T-helper 1 cell (primary cell): ENCODE measurements at places on chromosomes 4 and X.

GRCh38 chr4:61619528-61619927 lies 419.4 kb downstream of the ADGRL3 start:
- no peak for DNase-seq

GRCh38 chr4:42282081-42282901 lies 115.0 kb upstream of the SHISA3 start:
- peak; percentile 35 for DNase-seq

DNA sequence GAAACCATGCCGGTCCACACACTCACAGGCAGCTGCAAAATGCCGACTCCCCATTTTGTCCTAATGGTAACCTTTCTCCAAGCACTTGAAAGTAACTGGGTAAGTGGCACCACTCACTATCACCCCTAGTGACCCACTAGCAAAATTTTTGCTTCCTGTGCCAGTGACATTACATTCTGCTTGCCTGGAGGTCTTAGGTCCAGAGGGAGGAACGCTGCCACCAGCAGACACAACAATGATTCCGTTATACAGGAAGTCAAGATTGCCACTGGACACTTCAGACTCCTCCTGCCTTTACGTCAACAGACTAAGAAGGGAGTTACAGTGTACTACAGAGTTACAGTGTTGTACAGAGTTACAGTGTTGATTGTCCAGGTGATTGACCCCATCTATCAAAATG lies 11.8 kb upstream of the TMEM192 start:
- DNase-seq = no peak

- DNase-seq = peak; percentile 12
These were observed 94.2 kb downstream of the MAOA start for GRCh38 chrX:43750248-43750676.

- no peak for DNase-seq
These were observed 102.1 kb downstream of the ANXA3 start for GRCh38 chr4:78653655-78654054.

- DNase-seq = no peak
These were observed 137.5 kb downstream of the ZNF674 start for GRCh38 chrX:46407753-46408130.

DNA sequence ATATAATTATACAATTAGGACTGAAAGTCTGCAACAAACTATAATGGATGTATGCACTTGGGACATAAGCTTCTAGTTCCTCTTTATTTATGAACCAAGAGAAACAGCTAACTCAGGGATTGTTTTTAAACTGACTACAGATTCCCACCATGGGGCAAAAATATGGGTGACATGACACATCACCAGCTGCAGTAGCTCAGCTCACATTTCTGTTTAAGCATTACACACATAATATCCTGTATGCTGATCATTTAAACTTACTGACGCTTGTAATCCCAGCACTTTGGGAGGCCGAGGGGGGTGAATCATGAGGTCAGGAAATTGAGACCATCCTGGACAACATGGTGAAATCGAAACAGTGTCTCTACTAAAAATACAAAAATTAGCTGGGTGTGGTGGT lies 11.5 kb downstream of the FGB start:
- no peak for DNase-seq

GRCh38 chrX:45954026-45954425 lies 591.2 kb downstream of the ZNF674 start:
- no peak for DNase-seq

DNA sequence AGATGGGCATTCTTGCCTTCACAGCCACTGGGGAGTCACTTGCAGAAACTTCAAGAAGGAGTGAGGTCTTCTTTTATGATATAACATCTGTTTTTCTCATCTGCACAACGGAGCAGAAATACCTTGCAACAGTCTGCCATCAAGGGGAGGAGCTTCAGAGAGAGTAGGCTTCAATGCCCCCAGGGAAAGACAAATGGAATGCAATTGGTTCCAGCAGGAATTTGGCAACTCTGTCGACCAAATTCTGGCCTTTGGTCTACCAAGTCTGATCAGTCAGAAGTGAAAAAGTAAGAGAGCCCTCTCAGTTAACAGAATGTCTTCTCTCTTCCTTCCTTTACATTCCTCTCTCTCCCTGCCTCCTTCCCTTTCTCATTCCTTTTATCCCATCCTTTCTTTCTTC lies 229.3 kb downstream of the IDS start:
- DNase-seq = no peak

GRCh38 chr4:129358571-129358970 lies 262.6 kb downstream of the C4orf33 start:
- no peak for DNase-seq

DNA sequence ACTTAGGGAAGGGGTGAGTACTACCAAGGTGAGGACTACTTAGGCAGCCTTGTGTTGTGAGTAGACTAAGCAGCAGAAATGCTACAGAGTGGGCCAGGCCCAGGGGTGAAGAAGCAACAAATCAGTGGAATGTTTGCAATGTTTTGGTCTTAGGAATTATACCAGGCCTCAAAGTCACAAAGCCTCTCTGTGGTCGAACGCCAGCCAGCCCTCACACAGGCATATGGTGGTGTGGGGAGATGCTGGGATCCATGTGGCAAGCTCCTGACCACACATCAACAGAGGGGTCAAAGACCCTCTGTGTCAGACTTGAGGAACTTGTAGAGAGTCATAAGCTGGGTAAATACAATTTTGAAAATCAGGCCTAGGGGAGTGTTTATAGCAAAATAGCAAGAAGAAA lies 153.8 kb upstream of the KLF3 start:
- DNase-seq = no peak

- no peak for DNase-seq
These were observed 11.6 kb downstream of the IL15 start for GRCh38 chr4:141647966-141648365.

DNA sequence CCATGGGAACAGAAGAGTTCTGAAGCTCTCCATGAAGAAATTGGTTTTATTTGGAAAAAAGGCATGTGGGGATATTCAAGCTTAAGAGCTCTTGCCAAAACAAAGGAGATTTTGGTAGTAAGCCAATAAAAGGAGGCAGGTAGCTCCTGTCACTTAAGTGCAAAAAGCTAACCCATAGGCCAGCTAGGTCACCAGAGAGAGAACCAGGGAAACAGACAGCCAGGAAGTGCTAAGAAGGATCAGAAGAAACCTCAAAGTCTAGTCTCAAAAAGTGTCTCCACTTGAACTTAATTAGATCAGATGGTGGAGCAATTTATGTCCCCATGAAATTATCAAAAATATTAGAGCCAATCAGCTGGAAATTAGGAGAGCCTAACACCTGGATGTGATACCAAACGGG lies 49.2 kb downstream of the CD40LG start:
- no peak for DNase-seq

- no peak for DNase-seq
These were observed 15.4 kb downstream of the SETD7 start for GRCh38 chr4:139540632-139541031.

DNA sequence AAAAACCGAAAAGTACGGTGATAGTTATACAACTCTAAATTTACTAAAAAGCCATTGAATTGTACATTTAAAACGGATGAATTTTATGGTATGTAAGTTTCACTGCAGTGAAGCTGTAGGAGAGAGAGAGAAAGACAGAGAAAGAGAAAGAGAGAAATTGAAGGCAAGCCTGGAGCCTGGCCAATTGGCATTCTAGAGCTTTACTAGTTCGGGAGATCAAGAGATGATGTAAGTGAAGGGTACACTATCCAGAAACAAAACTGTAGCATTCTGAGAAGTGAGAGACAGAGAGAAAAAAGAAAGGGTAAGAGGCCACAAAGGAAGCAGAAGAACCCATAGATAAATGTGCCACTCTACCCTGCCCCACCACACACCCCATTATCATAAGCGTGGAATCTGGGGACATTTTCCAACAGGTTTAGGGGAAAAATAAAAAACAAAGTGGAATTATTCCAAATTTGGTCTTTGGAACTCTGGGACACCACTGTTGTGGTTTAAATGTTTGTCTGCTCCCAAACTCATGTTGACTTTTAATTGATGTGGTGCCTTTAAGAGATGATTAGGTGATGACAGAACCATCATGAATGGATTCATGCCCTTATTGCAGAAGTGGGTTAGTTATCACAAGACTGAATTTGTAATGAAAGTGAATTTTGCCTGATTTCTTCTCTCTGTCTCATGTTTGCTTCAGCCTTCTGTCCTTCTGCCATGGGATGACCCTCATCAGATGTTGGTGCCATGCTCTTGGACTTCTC lies 123.0 kb upstream of the PLS3 start:
- no peak for DNase-seq

DNA sequence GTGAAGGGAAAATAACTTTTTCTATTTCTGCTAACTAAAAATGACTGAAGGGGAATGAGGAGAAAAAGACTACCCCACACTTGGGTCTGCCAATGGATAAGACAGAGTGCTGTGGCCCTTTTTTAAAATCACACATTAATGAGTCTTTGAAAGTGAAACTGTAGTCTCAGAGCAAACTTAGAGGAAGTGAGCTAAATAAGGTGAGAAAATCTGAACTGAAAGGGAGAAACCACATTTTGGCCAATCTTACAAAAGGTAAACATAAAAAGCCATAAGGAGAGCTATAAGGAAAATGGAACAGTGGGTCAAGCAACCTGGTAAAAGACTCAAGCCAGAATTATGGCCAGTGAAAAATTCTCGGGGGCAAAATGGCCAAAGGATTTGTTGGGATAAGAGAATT lies 755.1 kb upstream of the IGFBP7 start:
- DNase-seq = no peak

DNA sequence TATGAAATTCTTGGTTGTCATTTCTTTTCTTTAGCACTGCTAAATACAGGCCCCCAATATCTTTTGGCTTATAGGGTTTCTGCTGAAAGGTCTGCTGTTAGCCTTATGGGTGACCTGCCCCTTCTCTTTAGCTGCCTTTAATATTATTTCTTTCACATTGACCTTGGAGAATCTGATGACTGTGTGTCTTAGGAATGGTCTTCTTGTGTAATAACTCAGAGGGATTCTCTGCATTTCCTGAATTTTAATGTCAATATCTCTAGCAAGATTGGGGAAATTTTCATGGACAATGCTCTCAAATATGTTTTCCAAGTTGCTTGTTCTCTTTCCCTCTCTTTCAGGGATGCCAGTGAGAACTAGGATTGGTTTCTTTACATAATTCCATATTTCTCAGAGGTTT lies 292.4 kb downstream of the SLC7A11 start:
- DNase-seq = no peak

- no peak for DNase-seq
These were observed 6.7 kb upstream of the MID2 start for GRCh38 chrX:107818900-107819521.

- no peak for DNase-seq
These were observed 229.2 kb upstream of the AGA start for GRCh38 chr4:177671387-177671786.

DNA sequence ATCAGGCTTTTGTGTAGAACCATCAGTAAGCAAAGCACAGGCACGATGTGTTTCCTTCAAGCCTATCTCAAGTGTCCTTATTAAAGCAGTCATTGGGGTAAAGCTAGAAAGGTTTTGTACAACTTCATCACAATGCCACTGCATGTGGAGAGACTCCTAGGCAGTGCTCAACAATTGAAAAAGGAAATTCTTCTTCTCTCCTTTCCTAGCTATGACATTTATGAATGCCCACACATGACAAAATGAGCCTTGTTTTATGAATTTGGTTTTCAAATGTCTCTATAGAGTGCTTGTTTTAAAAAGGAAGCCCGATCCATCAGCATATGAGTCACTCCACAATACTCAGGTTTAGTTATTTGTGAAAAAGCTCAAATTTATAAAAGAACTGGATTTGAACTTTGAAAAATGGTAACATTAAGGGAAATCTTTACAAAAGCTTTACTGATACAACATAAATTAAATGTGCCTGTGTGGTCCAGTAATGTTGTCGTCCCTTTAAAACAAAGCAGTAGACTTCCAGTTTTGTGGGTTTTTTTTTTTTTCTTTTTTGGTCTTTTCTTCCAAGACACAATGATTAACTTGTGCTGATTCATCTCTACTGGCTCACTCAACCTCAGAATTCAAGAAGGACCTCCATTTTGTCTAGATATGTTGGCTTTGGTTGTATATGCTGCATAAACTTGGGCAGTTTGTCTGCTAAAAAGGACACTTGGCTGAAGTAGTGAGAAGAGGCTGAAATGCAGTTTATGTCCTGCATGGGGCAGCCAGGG lies 273.8 kb downstream of the GASK1B start:
- DNase-seq = no peak

GRCh38 chrX:435536-436122 lies 48.9 kb upstream of the PPP2R3B start:
- DNase-seq = no peak

GRCh38 chr4:52869656-52870055 lies 7.5 kb downstream of the RASL11B start:
- DNase-seq = no peak

DNA sequence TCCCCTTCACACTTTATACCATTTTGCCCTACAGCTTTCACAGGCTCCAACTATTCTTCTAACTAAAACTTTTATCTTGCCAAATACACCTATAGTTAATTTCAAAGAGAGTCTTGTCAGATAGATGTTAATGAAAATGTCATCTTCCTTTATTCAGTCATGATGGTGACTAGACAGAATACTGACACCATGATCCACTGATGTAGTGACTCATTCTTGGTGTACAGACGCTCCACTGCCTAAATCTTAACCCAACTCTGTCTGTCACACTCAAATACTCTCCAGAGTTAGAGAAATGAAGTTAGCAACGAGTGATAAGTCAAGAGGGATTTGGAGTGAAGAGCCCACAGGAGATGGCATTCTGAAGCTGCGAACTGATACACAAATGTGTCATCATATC lies 32.1 kb upstream of the HDAC8 start:
- DNase-seq = no peak

GRCh38 chr4:2402941-2403340 lies 15.5 kb downstream of the ZFYVE28 start:
- no peak for DNase-seq

DNA sequence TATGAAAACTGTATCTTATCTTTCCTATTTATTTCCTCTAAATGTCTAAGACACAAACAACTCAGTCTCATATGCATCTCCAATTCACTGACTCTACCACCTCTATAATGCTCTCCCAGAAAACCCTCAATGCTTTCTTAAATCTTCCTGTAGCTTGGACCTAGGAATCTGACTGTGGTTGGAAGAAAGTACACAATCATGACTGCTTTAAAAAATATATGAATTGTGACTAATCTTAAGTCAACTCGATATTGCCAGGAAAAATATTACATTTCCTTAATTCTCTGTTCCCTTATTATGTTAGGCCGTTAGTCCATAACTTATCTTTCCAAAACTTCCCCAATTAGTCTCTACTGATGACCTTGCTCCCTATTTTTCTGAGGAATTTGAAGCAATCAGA lies 87.0 kb downstream of the SPCS3 start:
- DNase-seq = no peak
